ENCODE measurements at places on chromosomes 2 and 18.

- no peak for DNase-seq
These were observed 1603.8 kb upstream of the ACVR2A start for GRCh38 chr2:146241023-146241422.

DNA sequence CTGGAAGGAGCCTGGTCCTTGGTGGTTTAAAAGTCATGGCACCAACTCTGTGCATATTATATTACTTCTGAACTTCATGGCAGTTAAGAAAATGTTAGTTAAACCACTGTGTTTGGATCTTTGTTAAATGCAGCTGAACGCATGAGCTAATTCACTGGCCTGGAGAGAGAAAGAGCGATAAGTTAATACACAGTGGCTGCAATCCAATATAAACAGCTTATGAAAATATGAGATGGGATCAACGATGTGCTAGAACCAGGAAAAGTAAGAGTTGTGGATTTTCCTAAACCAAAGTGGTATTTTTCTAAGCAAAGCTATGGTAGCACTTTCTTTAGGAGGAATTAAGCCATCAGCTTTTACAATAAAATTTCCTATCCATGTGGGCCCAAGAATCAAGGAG is 326.7 kb downstream of the MTX2 start:
- no peak for DNase-seq

DNA sequence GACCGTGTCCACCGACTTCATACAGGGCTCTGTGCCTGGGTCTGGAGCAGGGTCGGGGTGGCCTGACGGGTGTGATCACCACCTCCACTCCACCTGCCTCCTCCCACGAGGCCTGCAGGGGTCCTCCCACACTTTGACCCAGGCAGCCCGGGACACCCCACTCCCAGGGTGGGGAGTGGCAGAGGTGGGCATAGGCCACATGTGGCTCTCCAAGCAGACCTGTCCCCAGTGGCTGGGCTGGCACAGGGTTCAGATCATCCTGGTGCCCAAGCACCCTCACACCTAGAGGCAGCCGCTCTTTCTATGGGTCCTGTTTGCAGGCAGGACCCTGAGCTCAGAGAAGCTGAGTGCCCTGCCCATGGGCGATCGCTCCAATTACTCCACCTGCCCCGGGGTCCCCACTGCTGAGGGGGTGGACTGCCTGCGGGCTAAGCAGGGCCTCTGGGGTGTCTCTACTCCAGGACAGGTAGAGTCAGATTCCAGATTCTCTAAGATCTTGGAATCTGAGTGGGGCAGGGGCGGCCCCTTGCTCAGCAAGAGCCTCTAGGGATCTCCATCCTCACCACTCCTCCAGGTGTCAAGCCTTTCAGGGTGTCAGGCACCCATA is 1.4 kb downstream of the NEURL3 start:
- DNase-seq: no peak

- no peak for DNase-seq
These were observed 69.1 kb downstream of the SRBD1 start for GRCh38 chr2:45542013-45542412.

- no peak for DNase-seq
These were observed 948.7 kb downstream of the TSN start for GRCh38 chr2:122704109-122704563.

DNA sequence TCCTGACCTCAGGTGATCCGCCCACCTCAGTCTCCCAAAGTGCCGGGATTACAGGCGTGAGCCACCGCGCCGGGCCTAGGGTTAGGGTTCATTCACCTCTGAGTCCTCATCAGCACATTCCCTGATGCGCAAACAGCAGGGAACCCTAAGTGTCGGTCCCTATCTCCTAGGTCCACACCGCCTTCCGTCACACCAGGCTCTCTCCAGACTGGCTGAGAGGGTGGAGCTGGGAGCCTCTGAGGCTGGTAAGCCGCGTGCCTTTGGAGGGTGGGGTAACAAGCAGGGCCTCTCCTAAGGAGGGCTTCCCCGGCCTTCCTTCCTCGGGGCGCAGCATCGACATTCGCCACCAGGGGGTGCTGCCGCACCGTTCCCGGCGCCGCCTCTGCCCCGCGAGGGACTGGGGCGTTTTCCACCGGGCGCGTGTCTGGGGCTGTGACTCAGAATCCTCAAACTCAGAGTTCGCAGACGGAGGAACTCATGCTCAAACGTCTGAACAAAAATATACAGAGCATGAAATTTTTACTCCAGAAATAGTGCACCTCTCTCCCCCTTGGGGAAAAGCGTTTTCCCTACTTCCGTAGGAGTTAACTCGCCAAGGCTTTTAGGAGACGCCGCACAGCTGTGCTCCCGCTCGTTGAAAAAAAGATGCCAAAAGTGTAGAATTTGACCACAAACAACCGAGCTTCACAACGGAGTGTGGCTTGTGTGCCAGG is 63.9 kb upstream of the ASAP2 start:
- peak; percentile 51 for DNase-seq

- DNase-seq: no peak
These were observed 38.1 kb downstream of the ATOH8 start for GRCh38 chr2:85791704-85792565.

DNA sequence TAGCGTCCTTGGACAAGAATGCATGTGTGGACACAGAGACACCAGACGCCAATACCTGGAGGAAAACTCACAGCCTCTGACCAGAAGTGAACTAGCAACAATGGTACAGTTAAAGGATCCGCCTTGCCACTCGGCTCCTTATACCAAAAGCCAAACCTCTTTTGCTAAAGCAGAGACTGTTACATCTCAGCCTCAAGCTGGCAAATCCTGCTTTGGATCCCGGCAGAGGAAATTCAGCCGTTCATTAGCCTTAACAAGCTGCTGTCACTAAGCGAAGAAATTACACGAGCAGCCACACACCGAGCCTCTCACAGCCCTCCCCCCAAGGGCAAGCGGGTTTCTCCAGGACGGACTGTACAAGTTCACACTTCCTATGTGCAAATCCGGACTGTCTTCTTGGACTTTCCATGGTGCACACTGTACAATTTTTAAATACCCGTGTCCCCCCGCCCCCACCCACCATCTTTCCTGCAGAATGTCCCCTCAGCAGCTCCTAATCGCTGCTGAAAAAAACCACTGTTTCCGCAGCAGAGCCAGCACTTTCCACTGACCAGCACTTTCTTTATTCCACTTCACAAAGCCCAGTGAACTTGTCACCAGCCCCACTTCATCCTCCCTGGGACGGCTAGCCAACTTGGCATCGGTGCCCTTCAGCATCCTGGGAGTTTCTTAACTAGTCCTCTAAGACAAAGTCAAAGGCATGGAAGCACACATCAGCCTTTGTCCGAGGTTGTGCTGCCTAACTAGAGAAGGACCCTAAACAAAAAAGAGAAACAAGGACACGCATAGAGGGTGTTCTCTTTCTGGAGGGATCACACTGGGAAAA is 1.5 kb downstream of the KLF7 start:
- DNase-seq: no peak

GRCh38 chr18:79465392-79465991 is 69.8 kb downstream of the NFATC1 start:
- no peak for DNase-seq

DNA sequence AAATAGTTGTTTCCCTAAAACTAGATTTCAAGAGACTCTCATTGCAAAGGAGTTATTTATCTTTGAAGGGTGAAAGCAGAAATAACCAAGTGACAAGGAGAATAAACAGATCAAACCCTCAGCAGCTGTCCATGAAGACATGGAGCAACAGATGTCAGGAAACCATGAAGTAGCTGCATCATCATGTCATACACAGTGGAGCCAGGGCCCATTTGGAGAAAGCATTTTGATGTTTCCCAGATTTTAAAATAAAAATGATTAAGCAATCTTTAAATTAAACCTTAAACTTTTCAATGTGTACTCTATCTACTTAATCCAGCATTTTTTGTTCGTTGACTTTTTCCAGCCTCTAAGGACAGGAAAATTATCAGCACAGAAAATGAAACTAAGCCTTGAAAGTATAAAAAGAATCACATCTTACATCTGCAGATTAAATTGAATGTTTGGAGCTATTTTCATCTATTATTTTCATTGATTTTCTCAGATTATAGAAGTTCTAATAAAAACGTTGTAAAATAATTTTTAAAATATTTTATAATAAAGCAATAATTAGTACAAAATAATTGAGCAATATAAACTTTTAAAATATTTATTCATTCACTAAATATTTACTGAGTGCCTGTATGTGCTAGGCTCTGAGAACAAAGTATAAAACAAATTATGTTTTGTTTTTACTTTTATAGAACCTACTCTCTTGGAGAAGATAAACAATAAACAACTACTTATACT is 860.1 kb downstream of the BCL11A start:
- DNase-seq: no peak

DNA sequence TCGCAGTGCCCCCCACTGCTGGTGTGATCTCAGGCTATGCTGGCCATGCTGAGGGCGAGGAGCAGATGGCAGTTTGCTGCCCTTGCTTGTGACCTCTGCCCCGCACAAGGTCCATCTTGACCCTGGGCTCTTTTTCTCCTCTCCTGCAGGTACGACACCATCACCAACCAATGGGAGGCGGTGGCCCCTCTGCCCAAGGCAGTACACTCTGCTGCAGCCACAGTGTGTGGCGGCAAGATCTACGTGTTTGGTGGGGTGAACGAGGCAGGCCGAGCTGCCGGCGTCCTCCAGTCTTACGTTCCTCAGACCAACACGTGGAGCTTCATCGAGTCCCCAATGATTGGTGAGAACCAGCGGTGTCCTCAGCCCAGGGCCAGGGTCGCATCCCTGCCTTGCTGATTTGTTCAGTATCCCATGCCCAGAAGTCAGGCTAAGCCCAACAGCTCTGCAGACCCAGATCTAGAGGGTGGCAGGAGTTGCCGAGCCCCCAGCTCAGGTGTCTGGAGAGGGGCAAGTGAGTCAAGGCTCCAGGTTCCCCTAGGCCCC is 223.8 kb downstream of the ATAD2B start:
- no peak for DNase-seq

GRCh38 chr2:75432761-75433361 is 127.9 kb downstream of the EVA1A start:
- DNase-seq: peak; percentile 21

DNA sequence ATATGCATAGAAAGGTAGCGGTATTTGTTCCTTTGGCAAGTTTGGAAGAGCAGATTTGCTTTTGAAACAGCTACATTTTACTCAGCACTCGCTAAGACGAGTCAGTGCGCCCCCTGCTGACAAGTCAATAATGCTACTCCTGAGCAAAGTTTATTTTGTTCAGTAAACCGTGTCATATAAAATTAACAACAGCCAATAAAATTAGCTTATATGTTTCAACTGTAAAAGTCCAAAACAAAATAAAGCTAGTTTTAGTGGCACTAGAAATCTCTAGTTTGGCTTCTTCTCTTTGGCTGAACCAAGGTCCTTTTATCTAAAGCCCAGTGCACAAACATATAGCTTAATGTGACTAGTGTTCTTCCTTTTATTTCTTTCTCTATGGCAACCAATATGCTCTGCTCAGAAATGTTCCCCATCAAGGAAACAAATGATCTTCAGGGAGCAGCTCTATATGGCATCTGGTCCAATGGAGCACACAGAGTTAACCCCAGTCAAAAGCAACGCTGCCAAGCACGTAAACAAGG is 4.2 kb upstream of the POU3F3 start:
- peak; percentile 8 for DNase-seq

- no peak for DNase-seq
These were observed 8.9 kb downstream of the PTGR3 start for GRCh38 chr18:75200071-75200470.

GRCh38 chr2:96890726-96891385 is 21.0 kb upstream of the SEMA4C start:
- DNase-seq: no peak

GRCh38 chr2:206390181-206390580 is 53.2 kb upstream of the ADAM23 start:
- no peak for DNase-seq

- DNase-seq: no peak
These were observed 36.9 kb upstream of the KLF11 start for GRCh38 chr2:10006236-10007161.

- no peak for DNase-seq
These were observed 118.1 kb upstream of the CXCR4 start for GRCh38 chr2:136236019-136236418.

- DNase-seq: no peak
These were observed 18.3 kb upstream of the TLK1 start for GRCh38 chr2:171178993-171179392.

- DNase-seq: no peak
These were observed 41.8 kb upstream of the GBX2 start for GRCh38 chr2:236209996-236210395.

DNA sequence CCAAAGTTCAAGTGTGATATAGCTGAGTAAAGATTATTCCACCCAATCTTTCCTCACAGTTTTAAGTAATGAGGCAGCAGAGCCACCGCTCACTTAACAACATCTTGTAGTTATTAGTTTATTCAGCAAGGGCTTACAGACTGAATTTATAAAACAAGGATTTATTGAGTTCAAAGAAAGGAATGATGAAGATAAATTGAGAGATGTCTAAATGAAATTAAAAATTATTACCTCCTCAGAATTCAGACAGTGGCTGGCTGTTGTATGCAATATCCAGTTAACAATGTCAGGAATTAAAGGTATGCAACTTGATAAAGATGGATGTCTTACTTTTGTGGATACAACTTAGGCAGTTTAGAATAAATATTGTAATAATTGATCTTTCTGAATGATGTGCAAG is 927.3 kb upstream of the CDH2 start:
- no peak for DNase-seq

GRCh38 chr18:27887287-27887686 is 289.6 kb downstream of the CDH2 start:
- DNase-seq: no peak

- DNase-seq: no peak
These were observed 906 bp downstream of the IKZF2 start for GRCh38 chr2:213150315-213151097.

- DNase-seq: no peak
These were observed 39.6 kb upstream of the CRACDL start for GRCh38 chr2:98975611-98976010.

DNA sequence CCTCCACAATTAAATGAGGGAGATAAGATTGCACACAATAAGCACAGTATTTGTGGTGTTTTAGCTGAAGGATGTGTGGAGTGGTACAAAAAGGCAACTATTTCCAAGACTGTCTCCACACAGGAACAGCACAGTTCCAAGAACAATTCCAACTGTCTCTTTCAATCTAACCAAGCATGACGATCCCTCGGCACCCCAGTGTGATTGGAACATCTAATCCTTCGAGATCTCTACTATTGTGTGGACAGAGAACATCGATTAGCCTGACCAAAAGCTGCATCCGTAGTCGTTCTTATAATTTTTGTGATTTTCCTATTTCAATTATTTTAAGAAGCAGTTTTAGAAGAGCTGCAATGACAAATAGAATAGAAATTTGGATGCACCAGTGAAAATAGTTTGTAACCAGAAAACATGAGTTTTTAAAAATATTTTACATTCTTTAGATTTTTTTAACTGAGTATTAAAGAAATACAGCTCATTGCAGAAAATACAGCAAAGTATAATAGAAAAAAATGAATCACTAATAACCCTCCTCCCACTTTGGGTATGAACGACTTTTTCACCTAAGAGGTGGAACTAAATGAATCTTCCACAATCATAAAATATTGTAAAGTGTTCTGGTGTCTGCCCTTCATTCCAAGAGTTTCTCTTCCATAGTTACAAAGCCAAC is 76.4 kb upstream of the CABLES1 start:
- DNase-seq: no peak
